ENCODE measurements at places on chromosomes 4 and X.

GRCh38 chr4:168524897-168525296, 28.0 kb downstream of the PALLD start:
- no peak for DNase-seq

GRCh38 chr4:30256116-30256832, 463.9 kb upstream of the PCDH7 start:
- no peak for DNase-seq

DNA sequence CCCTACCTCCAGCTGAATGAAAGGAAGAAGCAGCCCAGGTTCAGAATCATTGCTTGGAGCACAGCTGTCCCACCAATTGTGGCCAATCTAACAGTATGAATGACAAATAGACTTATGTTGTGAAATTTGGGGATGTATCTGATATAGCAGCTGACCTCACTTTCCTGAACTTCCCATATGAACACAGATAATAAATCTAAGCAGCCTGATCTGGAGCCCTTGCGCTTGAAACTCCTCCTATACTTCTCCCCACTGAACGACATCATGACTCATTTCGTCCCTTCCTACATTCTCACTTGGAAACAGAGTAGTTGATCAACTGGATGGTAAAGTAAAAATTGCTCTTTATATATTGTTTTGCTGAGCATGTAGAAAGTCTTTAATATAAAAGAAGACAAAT, 24.2 kb upstream of the AMELX start:
- DNase-seq, result no peak

DNA sequence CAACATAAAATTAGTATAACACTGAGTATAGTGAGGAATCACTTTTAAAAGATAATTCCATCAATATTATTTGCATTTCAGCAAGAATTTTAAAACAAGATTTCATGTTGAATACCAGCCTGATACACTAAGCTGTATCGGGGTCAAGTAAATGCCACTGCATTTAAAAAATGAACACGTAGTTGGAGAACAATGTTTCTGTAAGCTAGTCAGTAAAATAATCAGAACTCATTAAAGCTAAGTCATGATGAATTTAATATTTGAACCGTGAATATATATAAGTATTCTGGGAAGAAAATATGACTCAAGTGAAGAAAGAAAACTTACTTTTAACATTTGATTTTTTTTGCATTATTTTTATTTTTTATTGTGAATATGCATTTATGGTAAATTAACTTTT, 611.0 kb upstream of the PABPC4L start:
- no peak for DNase-seq

GRCh38 chr4:25859429-25860148, 3.2 kb downstream of the SEL1L3 start:
- no peak for DNase-seq

DNA sequence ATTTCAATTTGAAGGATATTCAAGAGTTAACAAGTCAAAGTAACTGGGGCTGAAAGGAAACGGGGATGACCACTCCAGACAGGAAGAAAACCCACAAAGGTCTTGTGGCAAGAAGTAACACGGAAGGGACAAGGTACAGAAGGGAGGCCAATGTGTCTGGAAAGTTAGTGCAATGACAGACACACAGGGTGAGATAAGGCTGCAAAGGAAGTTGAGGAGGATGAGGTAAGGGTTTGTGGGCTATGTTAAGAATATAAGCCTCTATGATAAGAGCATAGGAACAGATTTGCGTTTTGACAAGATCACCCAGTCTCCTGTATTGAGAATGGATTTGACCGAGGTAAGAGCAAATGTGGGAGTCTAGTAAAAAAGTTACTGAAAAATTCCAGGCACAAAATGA, 21.9 kb upstream of the EMCN start:
- no peak for DNase-seq

DNA sequence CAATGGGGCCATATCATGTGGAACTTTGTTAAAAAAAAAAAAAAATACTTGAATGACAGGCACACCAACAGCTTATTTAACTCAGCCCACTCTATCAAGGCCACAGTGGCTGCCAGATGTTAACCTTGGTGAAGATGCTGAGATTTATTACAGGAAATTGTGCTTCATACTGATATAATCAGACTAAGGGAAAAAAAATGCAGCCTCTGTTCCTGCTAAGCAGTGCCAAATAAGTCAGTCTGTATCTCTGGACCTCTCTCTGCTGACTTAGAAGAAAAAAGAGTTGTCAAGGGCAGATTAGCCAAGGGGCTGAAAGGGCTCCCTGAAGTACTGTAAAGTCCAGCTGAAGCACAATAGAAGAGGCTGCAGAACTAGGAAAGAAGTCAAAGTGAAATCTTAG, 677.7 kb upstream of the HTR2C start:
- no peak for DNase-seq

DNA sequence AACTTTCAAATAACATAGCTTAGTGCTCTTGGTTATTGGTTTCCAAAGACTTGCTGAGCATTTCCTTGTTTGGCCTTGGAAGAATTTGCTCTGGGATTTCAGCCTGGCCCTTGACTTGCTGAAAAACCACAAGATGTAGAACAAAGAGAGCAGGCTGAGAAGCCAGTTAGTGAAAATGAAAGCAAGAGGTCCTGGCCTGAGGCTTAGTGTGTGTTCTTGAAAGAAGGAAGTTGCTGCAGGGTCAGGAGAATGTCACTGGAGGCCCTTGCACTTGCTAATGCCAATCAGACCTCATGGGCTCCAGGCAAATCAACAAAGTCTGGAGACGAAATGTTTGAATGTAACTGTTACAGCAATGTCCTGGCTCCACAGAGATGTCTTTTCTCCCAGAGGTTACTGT, 79.4 kb downstream of the SYNPO2 start:
- no peak for DNase-seq

- no peak for DNase-seq
Observed at GRCh38 chrX:11081511-11081910, 29.6 kb upstream of the HCCS start.

GRCh38 chr4:6680372-6681034, 13.2 kb upstream of the S100P start:
- DNase-seq, result no peak

DNA sequence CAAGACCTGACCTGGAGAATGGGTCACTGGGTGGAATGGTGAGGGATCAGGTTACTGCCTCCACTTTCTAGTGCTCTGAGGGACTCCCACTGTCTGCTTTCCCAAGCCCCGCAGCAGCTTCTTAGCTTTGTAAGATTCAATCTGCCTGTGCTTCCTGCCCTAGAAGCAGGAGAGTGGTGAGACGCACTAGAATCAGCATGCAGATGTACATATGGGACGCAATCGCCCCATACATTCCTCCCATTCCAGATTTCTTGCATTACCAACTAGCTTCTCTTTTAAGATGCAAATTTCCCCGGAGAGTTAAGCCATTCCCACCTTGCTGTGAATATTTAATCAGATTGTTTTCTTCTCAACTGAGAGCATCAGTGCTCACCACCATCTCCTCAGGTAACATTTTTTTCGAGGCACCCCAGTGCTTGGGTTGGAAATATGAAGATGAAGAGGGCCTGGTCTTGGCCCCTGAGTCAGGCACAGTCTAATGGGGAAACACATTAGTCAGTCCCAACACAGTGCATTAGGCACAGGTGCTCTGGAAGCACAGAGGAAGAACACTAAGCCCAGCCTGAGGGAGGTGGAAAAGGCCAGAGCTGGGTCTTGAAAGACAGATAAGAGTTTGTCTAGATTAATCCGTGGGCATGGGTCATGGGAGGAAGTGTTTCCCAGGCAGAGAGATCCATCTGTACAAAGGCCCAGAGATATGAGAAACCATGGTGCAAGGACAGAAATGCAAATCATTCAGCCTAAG, 66.7 kb upstream of the PRPS1 start:
- DNase-seq, result no peak

- no peak for DNase-seq
Observed at GRCh38 chr4:20288846-20289512, 37.3 kb downstream of the SLIT2 start.

DNA sequence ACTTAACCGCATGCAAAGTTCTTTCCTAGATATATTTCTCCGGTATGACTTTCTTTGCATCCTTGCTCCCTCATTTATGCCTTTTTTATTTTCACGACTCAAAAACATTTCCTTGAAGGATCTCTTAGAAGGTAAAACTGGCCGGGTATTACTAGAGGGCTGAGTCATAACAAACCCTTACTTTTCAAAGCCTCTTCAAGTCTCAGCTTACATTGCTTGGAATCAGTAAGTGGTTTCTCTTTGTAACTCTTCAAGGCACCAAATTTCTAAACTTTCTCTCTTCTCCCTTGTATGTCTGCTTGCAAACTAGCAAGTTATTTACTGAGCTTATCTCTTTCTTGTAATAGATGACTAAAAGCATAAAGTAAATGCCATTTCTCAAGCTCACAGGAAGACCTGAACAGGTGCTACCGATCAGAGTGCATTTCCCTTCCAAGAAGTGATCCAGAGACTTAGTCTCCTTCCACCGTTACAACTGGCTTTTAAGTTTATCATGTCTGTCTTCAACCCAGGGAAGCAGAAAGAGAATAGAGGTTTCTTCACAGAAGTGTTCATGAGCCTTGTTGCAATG, 75.5 kb downstream of the ANXA10 start:
- DNase-seq, result no peak

- DNase-seq, result no peak
Observed at GRCh38 chr4:99784842-99785241, 31.8 kb upstream of the DAPP1 start.

GRCh38 chrX:130057209-130057608, 53.1 kb downstream of the ELF4 start:
- no peak for DNase-seq

DNA sequence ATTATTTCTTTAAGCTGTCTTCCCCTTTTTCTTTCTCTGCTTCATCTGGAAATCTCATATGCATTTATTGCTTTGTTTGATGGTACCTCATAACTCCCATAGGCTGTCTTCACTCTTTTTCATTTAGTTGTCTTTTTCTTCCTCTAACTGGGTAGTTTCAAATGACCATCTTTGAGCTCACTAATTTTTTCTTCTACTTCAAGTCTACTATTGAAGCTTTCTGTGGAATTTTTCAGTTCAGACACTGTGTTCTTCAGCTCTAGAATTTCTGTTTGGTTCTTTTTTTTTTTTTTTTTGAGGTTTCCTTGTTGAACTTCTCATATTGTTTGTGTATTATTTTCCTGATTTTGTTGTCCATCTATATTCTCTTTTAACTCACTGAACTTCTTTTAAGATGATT, 23.0 kb downstream of the CASK start:
- no peak for DNase-seq

GRCh38 chr4:11632025-11632424, 203.3 kb upstream of the HS3ST1 start:
- DNase-seq, result no peak

DNA sequence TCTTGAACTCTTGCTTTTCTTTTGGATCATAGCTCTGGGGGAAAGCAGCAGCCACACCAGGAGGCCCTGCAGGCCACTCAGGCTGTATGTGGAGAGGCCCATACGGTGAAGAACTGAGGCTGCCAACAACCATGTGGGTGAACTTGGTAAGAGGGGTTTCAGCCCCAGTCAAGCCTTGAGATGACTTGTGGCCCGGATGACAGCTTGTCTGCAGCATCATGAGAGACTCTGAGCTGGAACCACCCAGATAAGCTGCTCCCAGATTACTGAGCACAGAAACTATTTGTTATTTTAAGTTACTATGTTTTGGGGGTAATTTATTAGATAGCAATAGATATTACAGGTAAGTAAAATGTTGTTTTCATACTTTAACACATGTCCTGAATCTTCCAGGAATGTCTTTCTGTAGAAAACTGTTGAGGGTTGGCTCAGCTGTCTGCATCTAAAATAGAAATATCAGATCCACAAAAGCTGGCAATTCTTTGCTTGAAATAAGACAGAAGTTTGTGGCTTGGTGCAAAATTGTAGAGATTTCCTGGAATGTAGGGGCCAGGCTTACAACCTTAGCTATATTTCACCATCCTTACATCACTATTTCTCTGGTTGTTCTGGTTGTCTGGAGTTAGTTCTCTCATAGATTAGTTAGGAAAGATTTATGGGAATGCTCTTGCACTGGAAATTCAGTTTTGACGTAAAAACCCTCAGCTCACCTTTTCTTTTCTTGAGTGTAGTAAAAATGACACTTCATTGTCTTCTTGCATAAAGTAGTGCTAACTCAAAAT, 272.1 kb downstream of the RAPGEF2 start:
- no peak for DNase-seq

DNA sequence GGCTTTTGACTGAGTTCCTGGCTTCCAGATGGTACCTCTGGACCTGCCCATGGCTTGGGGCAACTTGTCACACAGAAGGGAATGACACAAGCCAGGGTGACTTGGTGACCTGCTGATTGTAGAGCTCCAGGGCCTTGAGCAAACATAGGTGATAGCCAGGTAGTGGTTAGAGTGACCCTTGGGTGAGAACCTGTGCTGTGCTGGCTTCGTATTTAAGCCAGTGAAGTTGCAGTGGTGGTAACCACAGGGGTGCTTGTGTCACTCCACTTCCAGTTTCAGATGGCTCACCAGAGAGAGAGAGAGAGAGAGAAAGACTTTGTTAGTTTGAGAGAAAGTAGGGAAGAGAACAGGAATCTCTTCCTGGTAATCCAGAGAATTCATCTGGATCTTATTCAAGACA, 471.6 kb downstream of the ZIC3 start:
- DNase-seq, result no peak

GRCh38 chrX:149506349-149506748, 1.2 kb upstream of the IDS start:
- no peak for DNase-seq

- no peak for DNase-seq
Observed at GRCh38 chr4:185346975-185347601, 48.6 kb downstream of the LRP2BP start.

GRCh38 chr4:89837993-89838390, 1.0 kb upstream of the SNCA start:
- no peak for DNase-seq

GRCh38 chrX:340641-341423, 22.2 kb upstream of the GTPBP6 start:
- no peak for DNase-seq

GRCh38 chr4:3369781-3370674, 71.7 kb upstream of the HGFAC start:
- DNase-seq, result no peak

GRCh38 chrX:152927858-152928760, 30.2 kb downstream of the ZNF185 start:
- DNase-seq, result no peak

- no peak for DNase-seq
Observed at GRCh38 chr4:2272026-2272827, 10.3 kb upstream of the MXD4 start.

GRCh38 chrX:136850441-136851175, 29.9 kb downstream of the RBMX start:
- DNase-seq, result no peak

Data from SW 1271 (cell line).